ENCODE measurements at places on chromosomes 12 and 14.

- no peak for DNase-seq
These were observed 148.8 kb downstream of the ZFP36L1 start for GRCh38 chr14:68644101-68644500.

DNA sequence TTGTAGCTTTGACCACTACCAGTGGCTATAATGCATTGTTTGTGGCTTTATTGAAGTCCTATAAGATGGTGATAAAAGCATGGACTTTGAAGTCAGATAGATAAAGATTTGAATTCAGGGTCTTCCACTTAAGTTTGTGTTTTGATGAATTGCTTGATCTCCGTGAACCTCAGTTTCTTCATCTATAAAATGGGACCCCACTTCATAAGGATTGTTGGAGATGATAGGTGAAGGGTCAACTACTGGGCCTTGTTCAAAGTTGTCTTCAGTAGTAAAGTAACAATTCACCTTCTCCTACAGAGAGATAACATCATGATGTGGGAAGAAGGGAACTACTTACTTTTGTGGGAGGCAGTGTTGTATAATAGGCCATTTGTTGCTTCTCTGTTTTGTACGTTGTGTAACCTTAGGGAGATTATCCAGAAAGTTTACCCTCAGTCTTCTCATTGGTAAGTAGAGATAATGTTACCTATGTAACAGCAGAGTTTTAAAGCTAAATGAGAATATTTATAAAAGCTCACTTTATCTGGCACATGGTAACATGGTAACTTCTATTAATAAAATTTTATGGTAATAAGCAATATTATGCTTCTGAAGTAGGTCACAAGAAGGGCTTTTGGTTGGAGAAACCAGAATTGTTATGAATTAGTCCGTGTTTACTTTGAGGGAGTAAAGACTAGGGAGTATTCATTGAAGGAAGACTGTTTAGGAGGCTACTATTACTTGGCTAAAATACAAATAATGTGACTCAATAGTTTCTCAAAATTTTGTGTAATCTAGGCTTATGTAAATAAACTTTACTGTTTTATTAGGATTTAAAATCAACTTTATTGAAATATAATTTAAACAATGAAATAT is 15.1 kb downstream of the ADIPOR2 start:
- no peak for DNase-seq

DNA sequence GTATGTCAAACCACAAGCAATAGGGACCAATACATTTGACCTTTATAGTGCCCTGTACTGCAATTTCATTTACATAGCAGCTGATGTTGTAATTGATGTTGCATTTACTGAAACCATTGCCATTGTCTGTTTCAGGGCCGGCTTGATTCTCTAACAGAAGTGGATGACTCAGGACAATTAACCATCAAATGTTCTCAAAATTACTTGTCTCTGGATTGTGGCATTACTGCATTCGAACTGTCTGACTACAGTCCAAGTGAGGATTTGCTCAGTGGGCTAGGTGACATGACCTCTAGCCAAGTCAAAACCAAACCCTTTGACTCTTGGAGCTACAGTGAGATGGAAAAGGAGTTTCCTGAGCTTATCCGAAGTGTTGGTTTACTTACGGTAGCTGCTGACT is 216.0 kb downstream of the AKAP6 start:
- DNase-seq: no peak

- no peak for DNase-seq
These were observed 5.6 kb downstream of the TRIM9 start for GRCh38 chr14:51089278-51089677.

DNA sequence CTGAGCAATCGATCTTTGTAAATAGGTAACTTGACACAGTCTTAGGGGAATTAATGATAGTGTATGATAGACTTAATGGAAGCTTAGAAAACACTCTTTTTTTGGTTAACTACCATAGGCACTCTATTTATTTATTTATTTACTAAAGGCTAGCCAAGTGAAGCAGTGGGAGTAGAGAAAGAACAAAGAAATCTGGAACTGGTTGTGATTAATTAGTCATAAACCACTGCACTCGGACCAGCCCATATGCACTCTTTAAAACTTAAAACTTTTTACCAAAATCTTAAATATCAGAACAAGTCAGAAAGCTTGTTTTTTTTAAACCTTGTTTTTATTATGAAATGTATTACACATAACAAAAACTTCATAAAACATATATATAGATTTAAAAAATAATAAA is 49.5 kb upstream of the SRP54 start:
- no peak for DNase-seq

- no peak for DNase-seq
These were observed 405.6 kb downstream of the GXYLT1 start for GRCh38 chr12:41739066-41739465.

- no peak for DNase-seq
These were observed 10.4 kb upstream of the ZNF705A start for GRCh38 chr12:8146442-8146771.

- no peak for DNase-seq
These were observed 24.5 kb upstream of the COL2A1 start for GRCh38 chr12:48028541-48029431.

GRCh38 chr14:95189367-95190132 is 32.2 kb upstream of the DICER1 start:
- DNase-seq: peak; percentile 36

DNA sequence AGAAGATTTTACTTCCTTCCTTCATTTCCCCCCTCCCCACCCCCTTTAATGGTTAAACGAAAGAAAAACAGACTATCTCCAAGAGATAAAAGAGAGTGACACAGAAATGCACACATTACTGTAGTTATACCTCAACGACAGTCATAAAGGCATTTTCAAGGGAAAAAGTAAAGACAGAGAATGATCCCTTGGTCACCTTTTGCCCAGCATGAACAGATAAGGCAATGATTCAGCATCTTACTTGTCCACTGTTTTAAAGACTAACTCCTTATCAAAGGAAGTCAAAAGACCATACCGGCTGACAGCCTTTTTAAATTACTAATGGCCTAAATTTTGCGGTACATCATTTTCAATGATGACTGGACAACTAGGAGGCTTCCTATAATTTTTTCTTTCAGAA is 326.6 kb downstream of the PAWR start:
- no peak for DNase-seq

Data from astrocyte of the cerebellum (primary cell).